Pulmonary artery endothelial cell (primary cell): ENCODE measurements at places on chromosomes 1 and 21. TPM values are rescaled to one million over a fixed set of nuclear protein-coding genes. Genes with fewer than 3 reads are reported as not detected.

The FYB2 gene
- not detected in 2 replicates for total RNA-seq

The FHAD1 gene
- 0.20 and 0.25 TPM in 2 replicates for total RNA-seq

The LYPD8 gene
- total RNA-seq, result not detected in 2 replicates

The TMOD4 gene
- not detected in 2 replicates for total RNA-seq

DNA sequence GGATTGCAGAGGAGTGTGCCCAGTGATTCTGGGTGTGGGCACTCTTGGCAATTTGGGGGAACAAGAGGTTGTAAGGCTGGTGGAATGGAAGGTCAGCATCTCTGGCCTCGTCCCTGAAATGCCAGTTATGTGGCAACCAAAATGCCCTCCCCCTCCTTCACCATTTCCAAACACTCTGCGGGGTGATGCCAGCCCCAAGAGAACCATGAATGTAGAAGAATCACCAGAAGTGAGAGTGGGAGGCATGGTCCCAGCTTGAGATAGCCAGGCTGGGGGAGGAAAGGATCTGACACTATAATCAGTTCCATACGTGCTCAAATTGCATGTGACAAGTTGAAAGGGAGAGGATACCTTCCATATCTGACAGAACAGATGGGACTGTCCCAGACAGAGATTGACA lies 88.7 kb upstream of the EDN2 start:
- no peak for DNase-seq

GRCh38 chr21:36698981-36699545 lies at the start of gene SIM2:
SIM2 (plus strand) TSS chr21:36699115; CDS start chr21:36699747, 632 bp downstream.
- DNase-seq, result no peak

DNA sequence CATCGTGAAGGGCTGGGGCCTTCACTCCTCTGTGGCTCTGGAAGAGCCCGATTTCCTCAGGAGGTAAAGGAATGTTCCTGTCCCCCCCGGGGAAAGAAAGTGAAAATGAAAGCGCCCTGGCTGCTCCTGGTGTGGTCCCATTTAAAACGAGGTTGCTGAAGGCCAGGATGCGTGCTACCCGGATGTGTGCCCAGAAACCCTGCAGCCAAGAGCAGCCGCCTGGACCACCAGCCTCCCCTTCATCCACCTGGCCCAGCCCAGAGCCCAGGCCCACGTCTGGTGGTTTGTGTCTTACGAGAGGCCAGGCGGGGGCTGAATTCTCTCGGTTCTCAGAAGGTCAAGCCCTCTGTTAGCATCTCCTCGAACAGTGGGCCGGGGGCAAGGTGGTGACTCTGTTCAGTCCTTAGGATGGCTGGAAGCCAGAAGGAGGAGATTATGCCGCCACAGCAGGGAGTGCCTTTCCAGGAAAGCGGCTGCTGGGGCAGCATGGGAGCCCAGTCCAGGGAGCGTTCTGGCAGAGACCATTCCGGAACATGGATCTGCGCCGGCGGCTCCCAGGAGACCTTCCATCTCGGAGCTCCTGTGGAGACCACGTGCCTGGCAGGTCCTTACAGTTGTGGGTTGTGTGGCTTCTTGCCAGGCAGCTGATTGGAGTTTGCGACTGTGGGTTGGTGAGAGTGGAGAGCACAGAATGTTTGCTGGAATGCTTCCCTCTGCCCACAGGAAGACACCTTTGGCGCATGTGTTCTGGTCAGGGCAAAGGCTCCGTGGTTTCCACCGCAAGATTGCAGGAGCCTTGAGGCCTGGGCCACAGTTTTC lies 1.4 kb downstream of the GUK1 start:
- DNase-seq, result no peak

DNA sequence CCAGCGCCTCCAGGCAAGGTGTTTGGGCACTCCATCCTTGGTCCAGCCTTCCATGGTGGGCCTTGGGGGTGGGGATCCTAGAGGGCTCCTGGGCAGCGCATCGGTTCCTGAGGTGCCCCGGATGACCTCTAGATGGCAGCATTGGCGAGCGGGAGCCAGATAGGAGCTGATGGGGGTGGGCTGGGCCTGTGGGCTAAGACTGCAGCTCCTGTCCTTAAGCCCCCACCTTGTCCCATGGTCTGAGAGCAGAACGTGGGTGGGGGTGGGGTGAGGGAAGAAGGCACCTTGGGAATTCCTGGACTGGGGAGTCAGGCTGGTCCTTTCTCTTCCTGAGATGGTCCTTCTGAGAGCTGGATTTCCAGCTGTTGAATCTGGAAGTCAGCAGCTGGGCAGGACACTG lies 93.4 kb upstream of the CSF3R start:
- DNase-seq, result no peak
